LHCN-M2 (cell line): ENCODE measurements at places on chromosomes 13 and 19. TPM values are rescaled to one million over a fixed set of nuclear protein-coding genes. Genes with fewer than 3 reads are reported as not detected.

- no peak for DNase-seq
Observed at GRCh38 chr13:113849546-113849945, 14.3 kb downstream of the GAS6 start.

DNA sequence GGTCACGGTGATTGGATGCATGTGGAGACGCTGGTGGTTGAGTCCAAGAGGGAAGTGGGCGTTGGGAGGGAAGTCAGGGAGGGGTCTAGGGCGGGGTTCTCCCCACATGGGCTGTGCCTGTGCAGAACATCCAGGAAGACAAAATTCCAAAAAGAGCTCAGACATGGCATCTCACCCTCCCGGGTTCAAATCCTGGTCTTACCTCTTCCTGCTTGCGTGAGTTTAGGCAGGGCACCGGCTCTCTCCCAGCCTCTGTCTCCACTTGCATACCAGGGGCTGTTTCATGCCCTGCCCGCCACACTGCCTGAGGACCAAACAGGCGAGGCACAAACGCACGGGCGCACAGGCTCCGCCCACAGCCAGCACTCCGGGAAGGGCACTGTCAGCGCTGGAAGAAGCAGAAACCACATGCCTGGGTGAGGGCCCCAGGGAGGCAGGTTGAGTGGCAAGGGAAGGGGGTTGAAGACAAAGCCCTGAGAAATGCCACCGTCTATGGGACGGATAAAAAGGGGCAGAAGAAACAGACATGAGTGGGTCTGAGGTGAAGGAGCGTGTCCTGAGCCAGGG, 123.6 kb upstream of the SOX1 start:
- DNase-seq: no peak

- peak; percentile 6 for DNase-seq
Observed at GRCh38 chr13:92187378-92187989, 789.1 kb downstream of the GPC5 start.

- DNase-seq: no peak
Observed at GRCh38 chr13:76813000-76813691, 73.1 kb downstream of the KCTD12 start.

DNA sequence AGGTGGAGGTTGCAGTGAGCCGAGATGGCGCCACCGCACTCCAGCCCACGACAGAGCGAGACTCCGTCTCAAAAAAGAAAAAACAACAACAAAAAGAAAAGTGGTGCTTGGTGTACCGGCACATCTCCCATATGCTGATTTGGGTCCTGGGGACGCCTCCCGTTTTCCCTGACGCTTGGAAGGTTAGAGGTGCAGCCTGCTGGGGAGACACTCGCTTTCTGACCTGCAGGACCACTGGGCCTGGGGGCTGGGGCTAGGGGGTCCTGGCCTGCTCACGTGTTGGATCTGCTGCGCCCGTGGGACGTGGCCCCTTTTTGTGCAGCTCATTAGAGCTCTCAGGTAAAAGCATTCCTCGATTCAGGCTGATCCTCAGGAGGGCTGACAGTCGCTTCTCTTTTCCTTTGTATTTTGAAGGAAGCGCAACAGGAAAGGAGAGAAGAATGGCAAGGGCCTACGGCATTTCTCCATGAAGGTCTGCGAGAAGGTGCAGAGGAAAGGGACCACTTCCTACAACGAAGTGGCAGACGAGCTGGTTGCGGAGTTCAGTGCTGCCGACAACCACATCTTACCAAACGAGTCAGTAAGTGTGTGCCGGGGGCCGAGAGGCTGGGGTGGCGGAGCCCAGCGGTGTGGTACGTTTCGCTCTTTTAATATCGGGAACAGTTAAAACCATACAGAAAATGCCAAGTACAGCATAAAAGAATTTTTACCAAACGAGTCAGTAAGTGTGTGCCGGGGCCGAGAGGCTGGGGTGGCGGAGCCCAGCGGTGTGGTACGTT, 25.1 kb downstream of the ATP4B start:
- DNase-seq: no peak

GRCh38 chr13:101647760-101648159, 195.3 kb downstream of the ITGBL1 start:
- DNase-seq: no peak

DNA sequence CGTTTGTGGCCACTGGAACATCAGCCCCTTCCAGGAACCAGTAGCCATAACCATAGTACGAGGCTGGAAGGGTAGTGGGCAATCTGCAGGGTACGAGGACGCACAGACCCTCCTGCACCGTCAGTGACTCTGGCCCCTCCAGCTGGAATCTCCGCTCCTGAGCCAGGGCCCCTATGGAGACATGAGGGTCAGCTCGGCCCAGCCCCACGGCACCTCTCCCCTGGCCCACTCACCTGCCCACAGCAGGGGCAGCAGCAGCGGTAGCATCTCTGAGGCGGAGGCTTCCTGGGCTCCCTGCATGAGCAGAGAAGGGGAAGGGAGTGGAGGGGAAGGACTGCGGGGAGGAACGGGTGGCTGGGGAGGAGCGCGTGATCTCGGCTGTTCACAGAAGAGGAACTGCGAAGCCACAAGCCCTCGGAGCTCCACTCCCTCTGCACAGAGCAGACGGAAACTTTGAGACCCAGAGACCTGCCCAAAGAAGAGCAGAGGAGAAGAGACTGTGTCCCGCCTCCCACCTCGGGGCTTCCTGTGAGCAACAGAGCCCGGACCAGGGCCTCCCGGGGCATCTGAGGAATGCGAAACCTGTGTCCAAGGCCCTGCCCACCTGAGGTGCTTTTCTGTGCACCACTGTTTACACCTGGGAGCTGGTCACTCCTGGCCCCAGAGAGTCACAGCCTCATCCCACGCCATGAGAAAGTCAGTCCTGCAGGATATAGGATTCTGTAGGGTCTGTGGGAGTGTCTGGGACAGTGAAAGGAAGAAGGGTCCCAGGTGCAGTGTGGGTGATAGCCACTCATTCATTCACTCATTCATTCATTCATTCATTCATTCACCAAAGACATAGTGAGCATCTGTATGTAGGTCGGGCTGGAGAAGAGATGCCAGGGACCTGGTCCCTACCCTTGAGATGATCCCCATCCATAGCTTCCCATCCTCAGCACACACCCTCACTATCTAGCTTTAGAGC, at the start of gene SIGLEC6:
SIGLEC6 (minus strand) TSS at position 322 of the 967 bp plus-strand sequence; CDS start at position 300, 22 bp downstream.
- no peak for DNase-seq

GRCh38 chr13:30257468-30258099, 49.8 kb downstream of the KATNAL1 start:
- DNase-seq: no peak

- DNase-seq: no peak
Observed at GRCh38 chr13:86633346-86633745, 834.1 kb upstream of the SLITRK6 start.

DNA sequence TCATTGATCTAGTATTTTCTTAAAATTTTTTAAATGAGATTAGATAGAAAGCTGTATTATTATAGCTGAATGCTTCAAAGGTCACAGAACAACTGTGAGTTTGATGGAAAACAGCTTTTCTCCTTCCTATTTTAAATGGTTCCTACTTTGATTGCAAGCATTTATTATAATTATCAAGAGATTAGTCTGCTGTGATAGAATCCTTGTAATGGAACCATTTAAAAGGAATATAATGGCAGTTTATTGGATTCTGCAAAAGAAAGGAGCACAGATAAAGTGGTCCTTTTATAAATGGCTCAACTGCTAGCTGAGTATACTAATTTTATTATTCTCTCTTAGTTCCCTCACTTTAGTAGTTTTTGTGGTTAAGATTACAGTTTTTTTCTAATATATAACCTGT, 87.0 kb downstream of the MAB21L1 start:
- DNase-seq: no peak

- no peak for DNase-seq
Observed at GRCh38 chr19:29454109-29454508, 71.7 kb upstream of the VSTM2B start.

GRCh38 chr13:26254583-26255111, 718 bp downstream of the CDK8 start:
- DNase-seq: peak; percentile 33

GRCh38 chr19:33496038-33496895, 25.3 kb downstream of the PEPD start:
- no peak for DNase-seq

DNA sequence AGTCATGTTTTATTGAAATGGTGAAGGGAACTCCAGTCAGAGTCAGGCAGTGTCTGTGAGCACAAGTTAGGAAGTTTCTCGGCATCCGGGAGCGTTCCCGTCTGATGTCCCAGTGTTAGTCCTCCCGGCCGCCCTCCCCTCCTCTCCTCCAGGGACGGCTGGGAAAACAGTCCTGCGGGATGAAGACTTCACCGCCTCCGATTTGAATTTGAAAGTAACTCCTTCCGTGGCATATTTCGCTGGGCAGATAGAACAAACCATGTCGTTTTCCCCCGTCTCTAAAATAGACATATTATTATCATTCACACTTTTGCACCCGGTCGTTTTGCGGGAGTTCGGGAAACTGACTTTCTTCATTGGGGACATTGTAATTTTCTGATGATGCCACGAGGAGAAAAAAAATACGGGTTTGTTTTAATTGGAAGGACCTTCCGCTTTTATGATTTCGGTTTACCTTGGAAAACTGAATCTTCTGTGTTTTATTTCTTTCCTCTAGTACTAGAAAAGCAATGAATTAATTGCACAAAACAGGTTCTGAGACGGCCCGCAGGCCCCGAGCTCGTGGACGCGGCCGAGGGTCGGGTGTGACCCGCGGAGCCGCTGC, 76.6 kb downstream of the ZIC5 start:
- peak; percentile 0 for DNase-seq

GRCh38 chr13:72104656-72105180, 237.7 kb upstream of the DACH1 start:
- DNase-seq: peak; percentile 40

The ZNF541 gene
- total RNA-seq: not detected in 2 replicates

The ZNF99 gene
- under 0.01 TPM in 1 of 2 replicates, not detected in the other for total RNA-seq

The FSD1 gene
- 11.7 and 13.8 TPM in 2 replicates for total RNA-seq

The OR10H1 gene
- not detected in 2 replicates for total RNA-seq
